ENCODE measurements at places on chromosomes 4 and X.

DNA sequence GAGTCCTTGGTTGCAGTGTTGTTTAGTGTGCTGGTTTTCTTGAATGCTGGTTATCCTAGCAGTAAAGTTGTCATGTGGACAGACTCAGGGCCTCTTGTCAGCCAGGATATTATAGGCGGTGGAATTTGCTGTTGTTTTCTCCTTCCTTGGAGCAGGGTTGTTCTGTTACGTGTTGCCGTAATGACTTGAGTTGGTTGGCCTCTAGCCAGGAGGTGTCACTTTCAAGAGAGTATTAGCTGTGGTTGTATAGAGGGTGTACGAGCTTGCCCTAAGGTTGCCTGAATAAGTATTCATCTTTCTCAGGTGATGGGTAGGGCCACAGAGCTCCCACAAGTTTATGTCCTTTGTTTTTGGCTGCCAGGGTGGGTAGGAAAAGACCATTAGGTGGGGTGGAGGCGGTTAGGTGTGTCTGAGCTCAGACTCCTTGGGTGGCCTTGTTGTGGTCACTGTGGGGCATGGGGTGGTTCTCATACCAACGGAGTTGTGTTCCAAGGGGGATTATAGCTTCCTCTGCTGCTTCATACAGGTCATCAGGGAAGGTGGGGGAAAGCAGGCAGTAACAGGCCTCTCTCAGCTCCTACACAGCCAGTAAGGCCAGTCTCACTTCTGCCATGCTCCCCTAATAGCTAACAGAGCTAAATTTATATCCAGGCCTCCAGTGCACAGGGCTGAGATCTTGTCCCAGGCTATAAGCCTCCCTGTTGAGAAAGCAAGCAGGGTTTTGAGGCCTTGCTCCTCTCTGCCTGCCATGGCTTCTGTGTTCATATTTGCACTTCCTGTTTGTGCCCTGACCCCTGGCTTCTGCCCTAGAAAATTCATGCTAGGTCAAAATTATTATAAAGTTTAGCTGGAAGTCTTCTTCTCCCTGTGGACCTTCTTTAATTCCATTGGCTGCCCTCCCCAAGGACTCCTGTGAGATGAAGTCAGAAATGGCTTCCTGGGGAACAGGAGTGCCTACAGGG is 594.7 kb downstream of the RAPGEF2 start:
- no peak for DNase-seq

GRCh38 chr4:105128208-105128607 is 18.5 kb upstream of the TET2 start:
- DNase-seq, result no peak

GRCh38 chrX:154026136-154027021 is 6.7 kb upstream of the IRAK1 start:
- no peak for DNase-seq

DNA sequence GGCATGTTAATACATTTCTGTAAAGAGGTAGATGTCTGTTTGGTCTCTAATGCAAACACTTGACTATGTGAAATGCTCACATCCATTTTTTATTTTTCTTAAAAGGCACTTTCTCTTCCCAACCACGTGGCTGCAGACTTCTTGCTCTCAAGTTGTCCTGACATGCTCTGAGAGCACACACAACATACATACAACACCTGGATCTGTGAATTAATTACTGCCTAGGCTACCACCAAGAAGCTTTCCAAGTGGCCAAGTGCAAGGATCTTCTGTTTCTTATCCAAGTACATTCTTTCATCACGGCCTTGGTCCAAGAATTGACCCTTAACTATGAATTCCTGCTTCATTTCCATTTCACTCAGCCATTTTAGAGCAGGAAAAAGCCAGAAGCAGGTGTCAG is 110.8 kb downstream of the SPRY1 start:
- no peak for DNase-seq

DNA sequence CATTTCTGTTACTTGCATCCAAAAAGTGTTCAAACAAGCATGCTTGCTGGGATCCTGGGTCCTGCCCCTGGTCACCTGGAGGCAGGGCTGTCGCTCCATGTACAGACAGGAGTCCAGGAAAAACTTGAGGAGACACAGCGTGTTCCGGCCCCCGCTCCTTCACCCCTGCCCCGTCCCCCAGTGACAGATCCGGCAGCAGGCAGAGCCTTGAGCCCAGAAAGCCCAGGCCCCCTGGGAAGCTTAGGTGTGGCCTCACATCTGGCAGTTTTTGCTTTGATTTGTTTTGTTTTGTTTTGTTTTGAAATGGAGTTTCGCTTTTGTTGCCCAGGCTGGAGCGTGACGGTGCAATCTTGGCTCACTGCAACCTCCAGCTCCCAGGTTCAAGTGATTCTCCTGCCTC is 67.0 kb downstream of the TRMT44 start:
- DNase-seq, result no peak

DNA sequence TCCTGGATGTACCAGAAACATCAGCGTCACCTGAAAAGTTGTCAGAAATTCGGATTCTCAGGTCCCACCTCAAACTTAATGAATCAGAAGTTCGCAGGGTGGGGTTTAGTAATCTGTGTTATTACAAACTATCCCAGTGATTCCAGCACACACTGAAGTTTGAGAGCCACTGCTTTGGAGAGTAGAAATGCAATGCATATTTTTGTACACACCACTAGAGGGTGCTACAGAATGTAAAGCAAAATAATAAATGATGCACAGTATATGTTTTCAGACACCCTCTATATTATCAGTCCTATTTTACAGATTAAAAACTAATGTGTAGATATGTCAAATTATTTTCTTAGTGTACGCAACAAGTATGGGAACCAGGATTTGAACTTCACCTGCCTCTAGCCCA is 2.4 kb upstream of the MORF4L2 start:
- DNase-seq, result peak; percentile 21

GRCh38 chr4:112029771-112030171 is 115.5 kb upstream of the FAM241A start:
- DNase-seq, result no peak

DNA sequence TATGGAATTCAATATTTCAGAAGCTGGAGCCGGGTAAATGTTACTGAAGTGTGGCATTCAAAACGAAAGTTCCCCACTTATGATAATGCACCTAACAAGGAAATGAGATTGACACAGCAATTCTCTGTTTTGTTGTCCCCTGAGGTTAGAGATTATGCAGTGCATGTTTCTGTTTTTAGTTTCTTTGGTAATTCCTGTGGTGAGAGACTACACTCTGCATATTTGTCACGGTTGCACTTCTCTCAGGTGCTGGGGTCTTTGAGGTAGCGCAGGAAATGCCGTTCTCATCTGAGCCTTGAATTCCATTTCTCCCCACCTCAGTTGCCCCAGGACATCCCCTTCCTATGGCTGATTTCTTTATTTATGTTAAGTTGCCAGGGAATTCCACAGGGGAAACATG is 15.3 kb upstream of the BEND4 start:
- no peak for DNase-seq

DNA sequence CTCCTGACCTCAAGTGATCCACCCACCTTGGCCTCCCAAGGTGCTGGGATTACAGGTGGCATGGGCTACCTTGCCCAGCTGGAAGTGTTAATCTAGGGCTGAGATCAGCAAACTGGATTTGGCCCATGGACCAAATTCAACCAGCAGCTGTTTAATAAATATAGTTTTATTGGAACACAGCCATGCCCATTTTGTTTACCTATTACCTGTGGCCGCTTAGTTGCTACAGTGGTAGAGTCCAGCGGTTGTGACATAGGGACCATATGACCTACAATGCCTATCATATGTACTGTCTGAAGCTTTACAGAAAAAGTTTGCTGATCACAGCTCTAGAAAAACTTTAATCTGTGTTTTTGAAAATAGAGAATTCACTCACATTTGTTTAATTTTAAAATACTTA is 17.2 kb upstream of the PDHA1 start:
- no peak for DNase-seq

DNA sequence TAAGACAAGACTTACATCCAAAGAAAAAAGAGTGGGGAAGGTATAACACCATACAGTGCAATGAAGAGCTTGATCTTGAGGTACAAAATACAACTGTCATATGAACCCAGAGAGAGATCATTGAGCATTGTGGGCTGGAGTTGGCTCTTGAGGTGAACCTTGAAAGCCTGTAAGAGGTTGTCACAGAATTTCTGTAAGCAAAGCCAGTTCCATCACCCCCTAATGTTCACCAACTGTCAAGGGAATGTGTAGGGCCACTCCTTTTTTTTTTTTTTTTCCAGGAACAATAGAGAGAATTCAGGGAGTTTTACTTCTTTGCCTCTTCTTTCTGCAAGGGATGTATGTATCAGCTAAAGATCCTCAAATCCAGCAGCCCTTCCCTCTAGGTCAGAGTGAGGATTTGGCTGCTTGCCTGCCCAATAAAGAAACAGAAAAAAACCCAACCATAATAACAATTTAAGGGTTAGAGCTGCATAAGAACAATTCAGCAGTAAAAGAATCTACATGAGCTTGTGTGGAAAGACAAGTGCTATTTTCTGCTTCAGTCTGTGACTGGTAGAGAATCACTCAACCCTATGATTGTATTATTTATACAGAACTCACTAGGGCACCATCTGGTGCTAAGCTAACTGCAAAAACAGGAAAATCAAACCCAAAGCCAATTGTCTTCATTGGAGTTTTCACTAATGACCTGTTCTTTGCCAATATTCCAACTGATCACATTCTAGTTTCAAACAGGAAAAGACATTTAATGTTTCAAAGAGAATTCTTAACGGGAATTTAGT is 217.5 kb upstream of the TEX13C start:
- no peak for DNase-seq

DNA sequence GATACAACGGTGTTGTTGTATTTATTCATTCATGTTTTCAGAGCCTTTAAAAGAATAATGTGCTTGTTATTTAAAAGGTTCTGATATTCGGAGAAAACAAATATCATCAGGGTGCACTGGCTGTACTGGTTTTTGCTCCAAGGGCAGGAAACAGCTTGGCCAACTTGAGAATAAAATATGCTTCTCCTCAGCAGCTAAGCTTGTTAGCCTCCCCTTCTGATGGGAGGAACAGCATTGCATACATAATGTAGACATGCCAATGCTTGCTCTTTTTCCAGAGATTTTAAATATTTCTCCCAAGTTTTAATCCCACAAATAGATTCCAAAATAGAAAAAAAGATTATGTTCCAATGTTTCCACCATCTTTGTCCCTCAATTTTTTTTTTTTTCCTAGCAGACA is 87.6 kb upstream of the RPL34 start:
- no peak for DNase-seq

DNA sequence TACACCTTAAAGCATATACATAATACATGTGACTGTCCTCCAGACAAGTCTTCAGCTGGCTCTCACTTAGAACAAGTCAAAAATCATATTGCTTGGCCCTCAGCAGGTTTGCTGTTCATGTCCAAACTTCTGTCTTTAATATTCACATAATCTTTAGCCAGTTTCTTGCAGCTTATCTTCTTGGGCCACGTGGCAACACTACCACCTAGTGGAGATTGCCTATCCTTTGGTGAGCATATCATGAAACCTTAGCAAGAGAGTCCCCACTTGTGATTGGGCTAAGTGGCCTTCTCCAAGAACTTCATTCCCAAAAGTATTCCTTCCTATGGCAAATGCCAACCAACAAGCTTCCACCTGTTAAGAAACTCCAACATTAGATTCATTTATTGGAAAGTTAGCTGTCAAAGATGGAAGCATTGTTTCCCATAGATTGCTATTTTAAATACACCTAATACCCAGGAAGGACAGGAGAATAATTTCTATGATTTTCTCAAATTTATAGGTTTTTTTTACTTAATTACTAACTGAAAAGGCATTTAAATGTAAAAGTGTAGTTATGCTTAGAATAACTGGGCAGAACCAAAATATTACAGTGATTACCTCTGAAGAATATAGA is 231.9 kb upstream of the INTU start:
- DNase-seq, result no peak

DNA sequence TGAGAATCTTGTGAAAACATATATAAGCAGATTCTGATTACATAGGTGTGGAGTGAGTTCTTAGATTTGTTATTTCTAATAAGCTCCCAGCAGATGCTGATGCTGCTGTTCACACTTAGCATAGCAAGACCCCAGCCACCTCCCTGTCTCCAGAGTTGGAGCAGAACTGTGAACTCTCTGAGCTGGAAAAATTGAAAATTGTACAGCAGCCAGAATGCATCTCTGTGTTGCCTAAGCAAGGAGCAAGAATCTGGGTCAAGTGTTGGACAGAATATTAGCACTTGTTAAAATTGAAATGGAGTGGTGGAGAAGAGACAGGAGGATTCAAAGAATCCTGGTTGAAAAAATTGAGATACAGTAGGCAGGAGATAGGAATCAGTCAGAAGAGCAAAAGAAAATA is 146.6 kb upstream of the FAM47C start:
- DNase-seq, result no peak

GRCh38 chrX:131317326-131317725 is 28.2 kb upstream of the IGSF1 start:
- no peak for DNase-seq

DNA sequence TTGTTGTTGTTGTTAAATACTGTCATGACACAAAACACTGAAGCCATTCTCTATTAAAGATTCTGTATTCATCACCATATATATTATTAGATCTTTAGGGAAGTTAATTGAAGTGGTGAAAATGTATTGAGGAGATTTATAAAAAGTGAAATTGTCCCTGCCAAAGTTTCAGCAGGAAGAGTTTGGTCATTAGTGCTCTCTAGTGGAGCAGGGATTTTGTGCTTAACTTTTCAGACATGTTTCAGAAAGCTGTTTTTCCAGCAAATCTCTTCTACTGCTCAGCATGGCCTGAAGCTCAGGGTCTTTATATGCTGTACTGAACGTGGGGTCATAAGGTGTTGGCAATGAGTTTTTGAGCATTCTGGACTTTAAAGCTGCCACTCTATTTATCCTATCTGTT is 36.7 kb upstream of the CXXC4 start:
- no peak for DNase-seq

DNA sequence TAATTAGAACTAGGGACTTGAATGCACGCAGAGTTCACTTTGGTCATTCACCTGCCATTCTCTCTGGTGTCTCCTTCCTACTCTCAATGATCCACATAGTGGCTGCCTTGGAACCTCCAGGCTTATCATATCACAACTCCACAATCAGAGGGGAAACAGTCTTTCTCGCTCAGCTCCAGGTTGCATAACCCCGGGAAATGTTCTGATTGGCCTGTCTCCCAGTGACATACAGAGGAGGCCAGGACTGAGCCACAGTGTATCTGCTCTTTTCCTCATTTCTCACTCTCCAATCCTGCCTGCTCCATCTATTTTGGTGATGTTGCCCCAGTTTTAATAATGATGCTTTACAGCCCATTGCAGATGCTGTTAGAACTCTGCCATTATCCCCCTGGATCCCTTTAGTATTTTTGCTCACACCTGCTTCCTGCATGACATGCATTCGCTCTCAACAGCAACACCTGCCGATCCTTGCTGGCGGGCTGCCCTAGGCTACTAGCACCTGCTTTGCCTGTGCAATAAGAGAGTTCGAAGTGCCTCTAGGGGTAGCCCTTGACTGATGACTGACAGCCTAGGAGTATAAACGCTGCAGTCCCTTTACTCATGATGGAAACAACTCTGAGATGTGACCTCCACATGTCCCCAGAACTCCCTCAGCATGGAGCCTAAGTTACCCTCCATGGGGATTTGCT is 211.3 kb upstream of the RPS6KA3 start:
- no peak for DNase-seq

- no peak for DNase-seq
Observed at GRCh38 chr4:150960818-150961217, 54.3 kb downstream of the LRBA start.

All from central memory CD4-positive, alpha-beta T cell (primary cell).